ENCODE measurements at places on chromosomes 12 and 14.

DNA sequence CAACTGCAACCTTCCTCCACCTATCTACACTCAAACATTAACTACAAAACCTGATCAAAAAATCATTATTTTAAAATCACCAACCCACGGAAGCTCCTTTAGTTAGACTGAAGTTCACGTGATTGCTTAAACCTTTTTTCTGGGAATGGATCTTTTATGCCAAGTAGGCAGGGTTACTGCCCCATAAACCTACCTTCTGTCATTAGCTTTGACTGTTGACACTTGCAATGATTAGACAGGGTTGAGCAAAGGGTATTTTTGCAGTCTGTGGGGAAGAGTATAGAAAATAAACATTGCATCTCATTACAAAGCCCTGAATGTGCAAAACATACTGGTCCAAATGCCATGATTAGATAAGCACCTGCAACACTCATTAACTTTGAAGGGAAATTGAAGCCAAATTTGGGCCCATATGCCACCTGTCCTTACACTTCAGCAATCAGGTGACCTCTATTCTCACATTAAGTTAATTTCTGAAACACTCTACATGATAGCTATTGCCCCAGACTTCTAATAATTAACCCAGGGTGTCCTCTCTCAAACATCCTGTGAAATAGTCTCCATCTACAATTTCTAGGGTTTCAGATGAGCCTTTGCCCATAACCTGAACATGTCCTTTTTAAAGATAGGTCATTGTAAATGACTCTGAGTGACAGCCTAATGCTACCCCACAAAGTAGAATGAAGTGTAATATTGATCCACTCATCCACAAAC, 156.0 kb upstream of the PLEKHG7 start:
- no peak for DNase-seq

GRCh38 chr12:48183091-48183875, at the start of gene CCDC184:
CCDC184 (plus strand) TSS chr12:48183644; CDS start chr12:48184123, 479 bp downstream.
- peak; percentile 66 for DNase-seq

GRCh38 chr12:85814071-85814470, 22.1 kb downstream of the RASSF9 start:
- DNase-seq = no peak

GRCh38 chr12:47360771-47361388, 281.1 kb upstream of the AMIGO2 start:
- no peak for DNase-seq

GRCh38 chr12:51915003-51915625, 7.8 kb downstream of the ACVRL1 start:
- no peak for DNase-seq

GRCh38 chr12:28242496-28243309, 52.4 kb downstream of the CCDC91 start:
- no peak for DNase-seq

DNA sequence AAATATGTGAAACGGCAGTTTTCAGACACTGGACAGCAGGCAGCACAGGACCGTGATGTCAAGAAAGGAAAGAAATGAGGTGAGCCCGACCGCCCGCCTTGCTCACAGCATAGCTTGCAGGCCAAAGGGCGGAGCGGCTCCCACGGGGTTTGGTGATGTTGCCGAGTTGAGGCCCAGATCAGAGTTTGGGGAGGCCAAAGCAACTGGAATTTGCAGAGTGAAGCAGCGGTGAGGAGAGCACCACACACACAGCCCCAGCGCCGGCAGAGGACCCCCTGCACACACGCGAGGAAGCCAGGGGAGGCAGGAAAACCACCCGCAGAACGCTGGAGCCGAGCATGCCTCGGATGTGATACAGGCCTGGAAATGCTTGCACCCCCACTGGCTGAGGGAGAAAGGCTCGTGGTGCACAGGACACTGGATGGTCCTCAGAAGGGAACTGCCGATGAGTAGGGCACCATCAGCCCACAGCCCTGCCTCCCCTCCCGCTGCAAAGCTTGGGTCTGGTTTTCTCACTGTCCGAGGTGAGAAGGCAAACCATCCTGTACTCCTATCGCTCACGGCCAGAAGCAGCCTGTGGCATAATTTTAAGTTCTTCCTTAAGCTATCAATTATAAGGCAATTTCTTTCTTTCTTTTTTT, 25.7 kb upstream of the PLD4 start:
- no peak for DNase-seq

DNA sequence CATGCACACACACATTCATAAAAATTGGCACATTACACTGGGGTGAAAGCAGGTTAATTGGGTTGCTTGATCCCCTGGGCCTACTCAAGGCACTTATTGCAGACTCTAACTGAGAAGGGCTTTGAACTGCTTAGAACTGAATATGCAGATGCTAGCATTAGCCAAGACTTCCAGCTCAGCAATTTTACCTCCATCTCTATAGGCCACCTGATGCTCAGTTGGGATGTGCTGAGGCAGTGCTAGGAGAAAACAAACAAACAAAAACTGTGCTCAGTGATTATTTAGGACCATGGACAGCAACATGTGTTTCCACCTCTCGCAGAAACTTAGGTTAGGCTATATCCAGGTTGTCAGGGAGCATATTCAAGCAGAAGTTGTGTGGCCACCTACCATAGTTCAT, 124.8 kb upstream of the WSCD2 start:
- no peak for DNase-seq

GRCh38 chr12:110105986-110106385, 18.2 kb upstream of the IFT81 start:
- DNase-seq = no peak

DNA sequence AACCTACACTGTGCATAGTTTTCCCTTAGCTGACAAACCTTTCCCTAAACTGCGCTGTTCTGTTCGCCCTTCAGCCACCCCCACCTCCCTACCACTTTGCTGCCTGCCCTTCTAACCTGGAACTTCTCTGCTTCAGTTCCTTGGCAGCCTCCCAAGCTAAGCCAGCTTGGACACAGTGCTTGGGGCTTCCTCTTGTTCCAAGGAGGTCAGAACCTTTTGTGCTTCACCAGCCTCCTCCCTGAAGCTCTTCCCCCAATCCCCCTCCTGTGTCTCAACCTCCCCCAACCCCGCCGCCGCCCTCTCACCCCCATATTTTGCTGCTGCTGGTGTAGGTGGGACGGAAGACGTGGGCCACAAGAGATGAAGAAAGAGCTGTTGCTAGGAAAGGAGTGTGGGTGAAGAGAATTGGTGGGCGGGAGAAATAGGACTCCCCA, 8.1 kb upstream of the RIC8B start:
- no peak for DNase-seq

DNA sequence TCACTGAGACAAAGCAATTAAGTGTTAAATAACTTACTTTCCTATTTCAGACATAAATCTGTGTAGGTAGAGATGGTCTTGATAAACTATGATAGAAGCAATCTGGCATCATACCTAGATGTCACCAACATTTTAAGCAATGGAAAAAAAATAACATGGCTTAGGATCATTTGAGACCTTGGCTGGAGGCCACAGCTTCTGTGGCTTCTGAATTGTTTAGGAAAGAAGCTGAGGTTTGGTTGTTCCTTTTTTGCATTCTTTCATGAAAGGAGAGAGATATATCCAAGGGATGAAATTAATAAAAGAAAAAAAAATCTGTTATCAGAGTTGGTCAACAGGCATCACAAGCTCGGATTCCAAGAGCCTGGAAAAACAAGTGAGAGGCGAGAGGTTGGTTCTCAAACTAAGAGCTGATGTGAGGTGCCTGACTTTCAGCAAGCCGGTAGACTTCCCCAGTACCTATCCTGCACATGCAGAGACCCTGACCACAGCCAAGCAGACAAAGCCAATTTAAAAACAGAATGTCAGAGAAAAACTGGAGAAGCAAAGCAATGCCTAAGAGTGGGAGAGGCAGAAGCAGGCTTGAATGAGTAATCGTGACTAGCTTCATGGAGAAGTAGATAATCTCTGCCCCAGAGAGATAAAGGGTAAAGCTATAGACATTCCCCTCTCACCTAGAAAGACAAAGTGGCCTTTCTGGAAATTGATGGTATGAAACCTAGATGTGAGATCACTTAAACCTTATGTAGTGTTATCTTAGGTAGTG, 43.4 kb upstream of the ST8SIA1 start:
- no peak for DNase-seq

DNA sequence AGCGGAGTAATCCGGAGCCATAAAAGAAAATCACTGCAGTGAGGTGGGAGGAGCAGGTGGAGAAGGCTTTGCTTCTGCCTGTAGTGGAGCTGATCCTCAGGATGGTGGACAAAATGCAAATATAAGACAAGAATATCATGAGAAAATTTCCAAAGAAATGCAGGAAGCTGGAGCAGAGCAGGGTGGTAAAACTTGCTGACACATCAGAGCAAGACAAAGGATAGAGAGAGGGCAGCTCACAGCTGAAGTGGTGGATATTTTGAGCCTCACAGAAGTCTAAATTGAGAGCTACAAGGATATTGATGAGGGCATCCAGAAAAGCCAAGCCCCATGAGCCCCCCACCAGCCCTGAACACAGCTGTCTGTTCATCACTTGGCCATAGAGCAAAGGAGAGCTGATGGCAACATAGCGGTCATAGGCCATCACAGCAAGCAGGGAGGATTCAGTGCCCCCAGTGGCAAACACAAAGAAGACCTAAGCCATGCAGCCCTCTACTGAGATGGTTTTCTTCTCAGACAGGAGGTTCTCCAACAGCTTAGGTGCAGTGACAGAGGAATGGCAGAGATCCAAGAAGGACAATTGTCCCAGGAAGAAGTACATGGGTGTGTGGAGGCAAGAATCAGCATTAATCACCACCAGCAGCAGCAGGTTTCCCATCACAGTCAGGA, 30.0 kb upstream of the ANP32D start:
- no peak for DNase-seq

- DNase-seq = no peak
These were observed 161.2 kb downstream of the KCNA5 start for GRCh38 chr12:5204831-5205230.

DNA sequence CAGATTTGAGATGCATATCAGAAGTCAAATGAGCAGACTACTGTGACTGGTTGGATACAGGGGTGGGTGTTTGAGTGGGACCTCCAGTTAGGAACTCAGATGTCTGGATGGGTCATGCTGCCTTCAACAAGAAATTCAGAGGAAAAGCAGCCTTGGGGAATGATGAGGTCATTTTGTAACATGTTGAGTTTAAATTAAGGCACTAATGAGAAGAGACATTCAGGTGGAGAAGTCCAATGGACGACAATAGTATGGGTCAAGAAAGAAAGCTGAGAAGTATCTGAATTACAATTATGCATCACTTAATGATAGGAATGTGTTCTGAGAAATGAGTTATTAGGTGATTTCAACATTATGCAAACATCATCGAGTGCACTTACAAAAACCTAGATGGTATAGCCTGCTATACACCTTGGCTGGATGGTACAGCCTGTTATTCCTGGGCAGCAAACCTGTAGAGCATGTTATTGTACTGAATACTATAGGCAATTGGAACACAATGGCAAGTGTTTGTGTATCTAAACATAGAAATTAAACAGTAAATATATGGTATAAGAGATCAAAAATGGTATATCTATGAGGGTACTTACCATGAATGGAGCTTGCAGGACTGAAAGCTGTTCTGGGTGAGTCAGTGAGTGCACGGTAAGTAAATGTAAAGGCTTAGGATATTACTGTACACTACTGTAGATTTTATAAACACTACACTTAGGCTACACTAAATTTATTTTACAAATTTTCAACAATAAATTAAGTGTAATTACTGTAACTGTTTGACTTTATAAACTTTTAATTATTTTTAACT, 414.7 kb downstream of the RAD51B start:
- DNase-seq = no peak

DNA sequence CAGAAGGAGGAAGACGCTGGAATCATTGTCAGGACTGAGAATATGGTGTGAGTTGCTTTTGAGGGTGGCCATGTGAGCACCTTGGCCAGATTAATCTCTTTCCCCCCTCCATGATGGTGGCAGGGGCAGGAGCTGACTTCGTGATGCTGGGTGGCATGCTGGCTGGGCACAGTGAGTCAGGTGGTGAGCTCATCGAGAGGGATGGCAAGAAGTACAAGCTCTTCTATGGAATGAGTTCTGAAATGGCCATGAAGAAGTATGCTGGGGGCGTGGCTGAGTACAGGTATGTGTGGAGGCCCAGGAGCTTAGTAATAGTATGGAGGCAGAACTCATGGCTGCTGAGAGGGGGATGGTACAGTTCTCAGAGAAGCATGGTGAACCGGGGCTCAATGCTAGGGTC, 4.3 kb downstream of the TINF2 start:
- DNase-seq = no peak

DNA sequence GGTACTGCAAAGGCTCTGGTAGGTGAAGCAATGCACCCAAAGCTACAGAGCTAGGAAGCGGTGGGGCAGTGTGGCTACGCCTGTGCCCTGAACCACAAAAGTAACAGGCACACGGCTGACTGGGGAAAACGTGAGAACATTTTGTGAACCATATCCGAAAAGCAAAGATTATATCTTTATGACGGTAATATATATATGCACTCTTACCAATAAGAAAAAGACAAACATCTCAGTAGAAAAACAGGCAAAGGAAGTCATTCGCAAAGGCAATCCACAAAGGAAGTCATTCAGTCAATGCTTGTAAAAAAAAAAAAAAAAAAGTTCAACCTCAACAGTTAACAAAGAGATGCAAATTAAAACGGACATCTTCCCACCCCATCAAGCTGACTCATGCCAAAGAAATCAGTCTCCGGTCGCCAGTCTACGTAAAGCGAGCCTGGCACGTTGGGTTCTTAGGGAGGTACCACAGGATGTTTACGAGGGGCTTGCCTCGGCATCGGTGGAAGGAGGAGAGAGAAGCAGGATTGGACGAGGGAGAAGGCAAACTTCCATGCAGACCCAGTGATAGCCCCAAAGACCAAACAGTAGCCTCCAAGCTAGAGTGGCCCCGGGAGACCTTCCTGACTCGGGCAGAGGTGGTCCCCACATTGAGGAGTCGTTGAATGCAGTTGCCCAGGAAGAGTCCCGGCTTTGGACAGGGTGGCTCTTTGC, 39.4 kb upstream of the PPP2R5C start:
- no peak for DNase-seq

DNA sequence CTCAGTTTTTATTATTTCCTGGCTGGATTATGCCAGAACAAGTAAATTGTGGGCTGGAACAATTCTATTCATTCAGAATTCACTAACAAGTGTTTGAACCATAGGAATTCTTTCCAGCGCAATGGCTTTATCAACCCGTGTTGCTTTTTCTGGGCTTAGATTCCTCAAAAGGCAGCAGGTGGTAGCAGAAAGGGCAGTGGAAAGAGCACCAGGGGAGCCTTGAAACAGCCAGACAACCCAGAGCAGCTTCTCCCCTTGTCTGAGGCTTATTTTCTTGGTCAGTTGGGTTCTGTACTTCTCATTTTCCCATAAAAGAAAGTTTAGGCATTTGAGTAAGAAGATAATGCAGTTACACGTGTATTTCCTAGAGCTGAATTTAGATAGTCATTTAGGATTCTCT, 130.7 kb downstream of the OTOGL start:
- DNase-seq = no peak

- no peak for DNase-seq
These were observed 48.7 kb downstream of the ST8SIA1 start for GRCh38 chr12:22285846-22286245.

Measured in HS-5 (cell line).